T-helper 2 cell treated with Interferon-gamma antibody and Interleukin-4, amounts not matched to agents 5 μg/mL and 100 μg/mL, for 36 hours (primary cell): ENCODE measurements at places on chromosomes 4 and X.

- no peak overlapping the region for H3K27ac ChIP-seq
- no peaks in the 10 kb centered on the region for H3K36me3 ChIP-seq
- no peaks in the 10 kb centered on the region for H3K27me3 ChIP-seq
- DNase-seq = no peak
- H3K4me3 ChIP-seq = no peak overlapping the region
Measured at GRCh38 chr4:11620861-11621260, 192.2 kb upstream of the HS3ST1 start.

DNA sequence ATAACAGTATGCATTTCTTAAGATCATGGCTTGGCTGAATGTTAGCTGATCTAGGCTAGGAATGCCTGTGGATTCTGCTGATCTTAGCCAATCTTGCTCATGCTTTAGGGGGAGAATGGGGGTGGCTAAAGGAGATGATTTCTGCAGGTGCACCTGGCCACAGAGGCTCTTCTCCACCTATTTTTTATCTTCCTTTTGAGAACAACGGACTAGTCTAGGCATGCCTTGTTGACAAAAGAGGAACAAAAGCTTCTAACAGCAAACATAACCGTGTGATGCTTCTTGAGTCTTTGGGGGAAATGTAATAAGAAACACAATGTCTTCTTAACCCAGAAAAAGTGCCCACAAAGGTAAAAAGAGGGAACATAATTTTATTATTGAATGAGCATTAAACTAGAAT is 743.5 kb downstream of the ARAP2 start:
- no peak overlapping the region for H3K4me3 ChIP-seq
- H3K27me3 ChIP-seq = no peaks in the 10 kb centered on the region
- DNase-seq = no peak
- H3K36me3 ChIP-seq = no peaks in the 10 kb centered on the region

DNA sequence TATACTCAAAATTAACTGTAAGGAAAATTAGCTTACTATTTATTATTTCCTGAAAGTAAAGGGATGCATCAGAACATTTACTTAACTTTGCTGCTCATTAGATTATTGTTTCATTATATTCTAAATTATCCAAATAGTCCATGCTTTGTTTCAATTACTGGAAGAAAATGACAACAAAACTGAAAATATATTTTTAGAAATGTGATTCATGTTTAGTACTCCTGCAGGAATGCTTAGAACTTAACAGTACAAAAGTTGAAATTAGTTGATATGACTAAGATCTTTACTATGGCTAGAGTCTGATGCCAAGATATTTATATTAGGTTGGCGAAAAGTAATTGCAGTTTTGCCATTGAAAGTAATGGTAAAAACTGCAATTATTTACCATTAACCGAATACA is 660.5 kb upstream of the PABPC4L start:
- H3K27ac ChIP-seq = no peak overlapping the region
- DNase-seq = no peak
- H3K4me3 ChIP-seq = no peak overlapping the region
- H3K4me1 ChIP-seq = no peaks in the 10 kb centered on the region

DNA sequence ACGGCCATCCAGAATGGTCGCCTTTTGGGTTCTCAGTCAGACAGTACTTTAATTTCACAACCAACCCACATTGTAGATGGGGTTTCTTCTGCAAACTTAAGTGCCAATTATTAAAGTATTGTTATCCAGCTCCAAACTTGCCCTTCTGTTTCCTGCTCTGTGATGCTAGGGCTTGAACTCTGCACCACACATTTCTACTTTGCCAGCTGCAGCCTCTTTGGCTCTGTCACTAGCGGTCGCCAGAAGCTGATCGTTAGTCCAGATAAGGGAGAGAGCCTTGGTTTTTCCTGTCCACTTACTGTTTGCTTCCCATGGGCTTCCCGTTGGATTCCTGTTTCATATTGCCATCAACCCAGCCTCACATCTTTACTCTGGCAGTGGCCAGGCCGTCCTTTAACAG is 196.6 kb downstream of the ASB9 start:
- H3K4me1 ChIP-seq = no peaks in the 10 kb centered on the region
- H3K27me3 ChIP-seq = peaks cover 2% of the 10 kb centered on the region
- DNase-seq = no peak
- no peak overlapping the region for H3K27ac ChIP-seq
- H3K4me3 ChIP-seq = no peak overlapping the region
